ENCODE measurements at places on chromosomes 6 and 20. TPM values are rescaled to one million over a fixed set of nuclear protein-coding genes. Genes with fewer than 3 reads are reported as not detected.

DNA sequence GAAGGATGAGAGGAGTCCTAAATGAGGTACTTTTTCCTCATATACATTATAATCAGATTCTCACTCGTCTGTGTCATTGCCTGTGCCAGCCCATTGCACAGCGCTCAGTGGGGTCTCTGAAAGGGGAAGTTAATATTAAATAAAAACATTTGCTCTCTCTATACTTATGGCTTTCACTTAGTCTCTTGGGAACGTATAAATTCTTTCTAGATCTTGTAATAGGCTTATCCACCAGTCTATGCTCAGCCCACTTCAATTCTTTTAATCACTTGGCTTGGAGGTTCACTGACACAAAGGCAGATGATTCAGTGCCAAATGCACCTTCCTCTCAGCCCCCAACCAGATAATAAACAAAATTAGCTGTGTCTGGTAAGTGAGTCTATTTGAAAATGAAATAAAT lies 164.3 kb upstream of the OGFRL1 start:
- no peak for DNase-seq

DNA sequence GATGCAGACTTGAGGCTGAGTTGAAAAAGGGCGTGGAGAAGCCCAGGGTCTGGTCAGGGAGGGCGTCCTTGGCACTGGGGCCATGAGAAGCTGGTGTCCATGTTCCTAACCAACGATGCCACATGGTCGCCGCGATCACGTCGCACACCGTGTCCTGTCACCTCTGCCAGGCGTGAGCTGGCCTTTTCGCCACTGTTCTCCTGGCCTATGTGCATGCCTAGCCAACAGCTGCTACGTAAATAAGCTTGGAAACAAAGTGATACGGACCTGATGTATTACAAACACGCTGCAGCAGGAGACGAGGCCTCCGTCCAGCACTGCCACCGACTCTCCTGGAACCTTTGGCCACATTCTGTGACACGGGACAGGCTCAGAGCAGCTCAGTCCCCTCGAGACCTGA lies 22.0 kb upstream of the KIF25 start:
- no peak for DNase-seq

GRCh38 chr6:138535728-138536455 lies 36.6 kb upstream of the NHSL1 start:
- no peak for DNase-seq

- DNase-seq, result no peak
These were observed 9.4 kb upstream of the BMP7 start for GRCh38 chr20:57275813-57276212.

DNA sequence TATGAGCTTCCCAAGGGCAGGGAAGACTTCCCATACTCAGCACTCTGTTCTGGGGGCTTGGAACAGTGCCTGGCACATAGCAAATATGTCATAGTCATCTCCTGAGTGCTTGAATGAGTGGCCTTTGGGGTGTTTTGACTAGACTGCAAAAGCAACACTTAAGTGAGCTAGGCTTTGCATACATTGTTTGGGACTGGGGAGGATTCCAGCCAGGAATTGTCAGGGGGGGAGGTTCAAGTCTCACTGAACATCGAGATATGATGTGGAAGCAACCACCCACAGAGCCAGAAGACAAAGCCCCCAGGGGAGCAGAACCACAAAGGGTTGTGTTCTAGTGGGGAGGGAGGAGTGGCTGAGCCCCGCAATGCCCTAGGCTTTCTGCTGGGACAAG lies 98.4 kb downstream of the SYCP2 start:
- DNase-seq, result no peak

DEFB124 gene
- total RNA-seq, result not detected

AGER gene
- 29.4 TPM for total RNA-seq

FLRT3 gene
- total RNA-seq, result not detected

KCNQ2 gene
- total RNA-seq, result not detected

All from activated CD4-positive, alpha-beta memory T cell treated with anti-CD3 and anti-CD28 coated beads, Interleukin-2, amount 10 ng/mL, durations not matched to agents 7 days and 5 days (primary cell).